ENCODE measurements at places on chromosomes 12 and 14.
A peak's percentile ranks its signal among the peaks of the same experiment; 100 is the strongest.

- no peak for DNase-seq
Observed at GRCh38 chr12:94148739-94149118, 352 bp downstream of the PLXNC1 start.

DNA sequence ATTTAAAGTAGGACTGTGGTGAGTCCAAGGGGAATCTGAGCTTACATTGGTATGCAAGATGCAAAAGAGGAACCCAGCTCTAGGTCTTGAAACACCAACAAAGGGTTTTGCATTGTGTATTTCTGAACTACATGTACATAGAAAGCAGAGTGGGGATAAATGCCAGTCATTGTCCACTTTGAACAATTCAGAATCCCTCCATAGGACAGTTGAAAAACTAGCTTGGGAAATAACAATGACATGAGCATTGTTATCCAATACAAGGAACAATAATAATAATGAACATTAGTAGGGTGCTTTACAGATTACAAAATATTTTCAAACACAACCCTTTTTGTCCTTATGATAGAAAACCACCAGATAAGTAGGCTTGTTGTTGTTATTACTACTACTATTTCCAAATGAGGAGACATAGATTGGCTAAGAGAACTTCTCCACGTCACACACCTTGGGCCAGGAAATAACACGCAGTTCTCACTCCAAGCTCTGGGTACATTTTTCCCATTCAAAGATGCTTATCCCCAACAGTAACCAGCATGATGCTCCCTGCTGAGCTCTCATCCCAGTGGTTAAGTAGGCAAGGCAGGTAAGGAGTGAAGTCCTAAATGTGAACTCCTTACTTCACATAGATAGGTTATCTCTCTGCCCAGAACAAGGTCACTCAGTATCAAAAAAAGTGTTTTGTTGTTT, 51.7 kb upstream of the RASSF8 start:
- DNase-seq, result no peak

DNA sequence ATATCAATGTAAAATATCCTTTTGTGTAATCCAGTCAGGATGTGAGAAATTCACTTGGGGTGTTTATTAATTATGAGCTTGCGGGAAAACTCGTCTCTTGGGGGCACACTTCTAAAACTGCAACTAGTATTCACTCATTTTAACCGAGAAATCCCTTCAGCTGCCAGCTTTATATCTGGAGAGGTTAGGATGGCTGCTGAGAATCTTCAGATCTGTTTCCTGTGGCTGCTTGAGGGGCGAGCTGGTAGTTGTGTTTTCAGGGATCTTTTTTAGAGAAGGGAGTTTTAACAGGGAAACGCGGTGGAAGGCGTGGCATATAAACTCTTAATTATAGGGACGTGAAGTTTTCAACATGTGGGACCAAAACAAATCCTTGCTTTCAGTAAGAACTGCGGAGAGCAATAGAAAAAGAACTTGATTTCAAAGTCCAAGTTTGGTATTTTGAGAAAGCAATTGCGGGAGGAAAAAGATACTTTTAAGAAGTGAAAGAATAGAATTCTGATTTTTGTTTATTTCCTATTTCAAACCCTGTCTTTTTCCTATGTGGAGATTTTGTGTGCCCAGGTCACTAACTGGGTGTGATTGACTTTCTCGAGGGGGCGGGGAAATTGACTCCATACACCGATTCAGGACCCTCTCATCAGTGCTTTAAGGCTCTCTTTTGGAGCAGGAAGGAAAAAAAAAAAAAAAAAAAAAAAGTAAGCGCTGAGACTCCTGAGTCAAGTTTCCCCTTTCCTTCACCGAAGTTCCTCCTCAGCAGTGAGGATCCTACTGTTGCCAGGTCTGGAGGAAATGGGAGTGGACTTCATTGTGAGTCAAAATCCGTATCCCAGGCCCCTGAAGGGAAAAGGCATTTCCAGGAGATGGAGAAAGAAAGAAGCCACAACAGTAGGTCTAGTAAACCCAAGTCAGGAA, 1.1 kb downstream of the PPFIBP1 start:
- no peak for DNase-seq

GRCh38 chr14:43413084-43413483, 1094.0 kb downstream of the FSCB start:
- DNase-seq, result no peak

GRCh38 chr12:66516561-66516960, 162.3 kb downstream of the GRIP1 start:
- no peak for DNase-seq

- DNase-seq, result peak; percentile 69
Observed at GRCh38 chr12:57093415-57094207, 4.7 kb downstream of the NAB2 start.

DNA sequence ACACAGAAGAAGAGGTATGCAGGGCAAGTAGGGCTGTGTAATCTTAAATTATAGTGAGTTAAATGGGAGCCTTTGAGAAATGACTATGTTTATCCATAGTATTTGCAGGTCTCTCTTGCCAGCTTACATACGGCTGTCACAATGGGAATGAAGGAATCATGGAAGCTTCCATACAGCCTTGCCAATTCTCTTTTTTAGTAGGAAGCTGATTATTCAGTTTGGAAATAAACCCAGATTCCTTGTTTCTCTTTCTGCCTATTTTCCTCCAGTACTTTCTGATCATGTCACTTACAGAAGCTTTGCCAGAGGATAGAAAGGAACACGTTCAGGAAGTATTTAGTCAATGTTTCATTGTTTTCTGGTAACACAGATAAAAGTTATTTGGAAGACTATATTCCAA, 217.4 kb upstream of the DIO2 start:
- no peak for DNase-seq

DNA sequence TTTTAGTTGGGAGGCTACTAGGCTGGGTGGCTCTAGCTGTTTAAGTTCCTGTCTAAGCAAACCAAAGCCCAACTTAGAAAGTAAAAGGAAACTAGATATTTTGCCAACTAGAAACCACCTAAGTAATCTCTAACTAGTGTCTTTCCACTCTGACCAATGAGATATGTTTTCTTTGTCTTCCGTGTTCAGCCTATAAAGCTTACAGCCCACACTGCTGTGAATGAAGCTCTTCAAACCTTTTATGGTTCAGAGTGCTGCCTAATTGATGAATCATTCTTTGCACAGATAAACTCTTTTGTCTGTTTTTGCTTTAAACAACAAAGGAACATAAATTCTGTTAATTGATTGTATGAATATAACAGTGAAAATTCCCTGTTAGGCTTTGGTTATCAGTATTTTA, 66.1 kb downstream of the FUT8 start:
- DNase-seq, result no peak

DNA sequence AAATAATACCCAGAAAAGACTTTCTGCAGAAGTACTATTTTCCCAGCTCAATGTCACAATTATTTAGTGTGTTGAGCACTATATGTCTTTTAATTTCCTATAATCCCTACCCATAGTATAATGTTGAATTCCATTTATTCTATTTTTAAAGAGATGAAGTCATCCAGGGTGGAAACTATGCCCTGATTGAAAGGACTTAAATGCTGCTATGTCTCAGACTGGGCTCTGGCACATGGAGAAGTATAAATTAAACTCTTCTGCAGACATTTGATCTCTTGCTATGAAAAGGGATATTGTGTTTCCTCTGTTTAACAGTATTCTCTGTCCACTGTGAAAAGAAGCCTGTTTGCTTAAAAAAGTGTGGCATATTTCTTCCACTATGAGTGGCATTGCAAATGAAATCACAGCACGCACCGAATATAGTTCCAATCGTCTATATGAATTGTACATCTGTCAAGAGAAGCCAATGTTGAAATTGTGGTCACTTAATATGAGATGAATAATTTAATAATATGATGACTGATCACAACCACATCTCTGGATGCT, 192.3 kb downstream of the BCAT1 start:
- no peak for DNase-seq

DNA sequence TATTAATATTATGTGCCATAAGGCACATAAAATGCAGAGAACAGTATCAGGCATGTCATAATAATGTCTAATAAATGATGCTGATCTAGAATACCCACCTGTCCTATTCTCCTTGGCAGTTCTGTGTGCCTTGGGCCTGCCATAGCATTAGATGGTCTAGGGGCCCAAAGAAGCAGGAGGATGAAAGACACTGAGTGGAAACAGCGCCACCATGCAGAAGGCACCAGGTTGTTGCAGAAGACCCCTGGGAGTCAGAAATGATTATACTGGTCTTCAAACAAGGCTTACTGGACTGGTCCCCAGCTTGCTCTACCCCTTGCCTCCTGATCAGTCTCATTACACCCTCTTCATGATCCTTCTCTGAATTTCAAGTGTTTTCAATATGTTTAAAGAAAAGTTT, 353.3 kb downstream of the GRIN2B start:
- DNase-seq, result no peak

DNA sequence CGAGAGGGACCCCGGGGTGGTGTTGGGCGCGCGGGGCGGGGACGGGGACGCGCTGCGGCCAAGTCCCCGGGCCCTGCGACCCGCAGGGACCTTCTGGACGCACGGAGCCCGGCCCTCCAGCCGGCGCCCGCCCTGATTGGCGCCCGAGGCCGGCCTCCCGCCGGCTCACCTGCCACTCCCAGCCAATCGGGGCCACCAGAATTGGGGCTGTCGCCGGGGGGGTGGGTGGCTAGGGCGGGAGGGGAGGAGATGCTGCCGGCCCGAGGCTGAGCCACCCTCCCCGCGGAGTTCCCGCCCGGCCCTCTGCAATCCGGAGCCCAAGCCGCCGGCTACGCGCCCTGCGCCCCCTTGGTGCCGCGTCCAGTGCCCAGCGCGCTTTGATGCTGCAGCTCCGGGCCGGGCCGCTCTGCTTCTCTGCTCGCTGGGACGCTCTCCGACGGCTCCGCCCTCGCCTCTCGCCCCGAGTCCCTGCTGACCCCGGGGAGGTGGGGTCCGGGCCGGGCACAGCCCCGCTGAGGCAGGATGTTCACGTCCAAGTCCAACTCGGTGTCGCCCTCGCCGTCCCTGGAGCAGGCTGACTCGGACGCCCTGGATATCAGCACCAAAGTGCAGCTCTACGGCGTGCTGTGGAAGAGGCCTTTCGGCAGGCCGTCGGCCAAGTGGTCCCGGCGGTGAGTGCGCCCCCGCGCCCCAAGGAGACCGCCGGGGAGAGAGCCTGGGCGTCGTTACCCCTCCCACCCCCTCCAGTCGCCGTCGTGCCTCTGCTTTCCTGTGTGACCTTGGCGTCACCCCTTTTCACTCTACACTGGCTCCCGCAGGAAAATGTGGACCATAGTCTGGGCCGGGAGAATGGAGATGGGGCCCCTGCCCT, at the start of gene PLEKHD1:
TSS of gene PLEKHD1 (plus strand) at position 285 of the 871 bp plus-strand sequence. CDS start at position 523, 238 bp downstream.
- no peak for DNase-seq

- no peak for DNase-seq
Observed at GRCh38 chr14:99073431-99073830, 198.6 kb downstream of the BCL11B start.

GRCh38 chr14:61864329-61864898, 102.2 kb downstream of the SNAPC1 start:
- no peak for DNase-seq

- DNase-seq, result no peak
Observed at GRCh38 chr12:27542628-27543027, 18.6 kb downstream of the PPFIBP1 start.
